ENCODE measurements at places on chromosomes 4 and X.

DNA sequence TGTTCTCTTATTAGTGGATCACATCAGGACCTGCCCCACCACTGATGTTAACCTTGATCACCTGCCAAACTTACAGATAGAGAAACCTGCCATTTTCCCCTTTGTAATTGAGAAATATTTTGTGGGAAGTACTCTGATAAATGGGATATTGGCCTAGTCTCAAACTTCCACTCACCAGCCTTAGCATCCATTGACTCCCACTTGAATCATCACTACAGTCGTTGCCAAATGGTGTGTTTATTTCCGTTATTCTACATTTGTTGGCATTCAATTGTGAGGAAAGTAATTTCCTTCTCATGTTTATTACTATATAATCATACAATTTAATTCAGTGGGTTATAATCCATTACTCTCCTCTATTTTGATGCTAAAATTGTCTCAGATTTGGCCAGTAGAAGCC lies 156.4 kb upstream of the CXCL13 start:
- DNase-seq = no peak

GRCh38 chr4:116880625-116881024 lies 204.8 kb downstream of the TRAM1L1 start:
- DNase-seq = no peak

DNA sequence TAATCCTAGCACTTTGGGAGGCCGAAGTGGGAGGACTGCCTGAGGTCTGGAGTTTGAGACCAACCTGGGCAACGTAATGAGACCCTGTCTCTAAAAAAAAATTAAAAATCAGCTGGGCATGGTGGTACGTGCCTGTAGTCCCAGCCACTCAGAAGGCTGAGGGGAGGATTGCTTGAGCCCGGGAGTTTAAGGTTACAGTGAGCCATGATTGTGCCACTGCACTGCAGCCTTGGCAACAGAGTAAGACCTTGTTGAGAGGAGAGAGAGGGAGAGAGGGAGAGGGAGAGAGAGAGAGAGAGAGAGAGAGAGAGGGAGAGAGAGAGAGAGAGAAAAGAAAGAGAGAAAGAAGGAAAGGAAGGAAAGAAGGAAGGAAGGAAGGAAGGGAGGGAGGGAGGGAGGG lies 144.9 kb downstream of the RASL11B start:
- no peak for DNase-seq

DNA sequence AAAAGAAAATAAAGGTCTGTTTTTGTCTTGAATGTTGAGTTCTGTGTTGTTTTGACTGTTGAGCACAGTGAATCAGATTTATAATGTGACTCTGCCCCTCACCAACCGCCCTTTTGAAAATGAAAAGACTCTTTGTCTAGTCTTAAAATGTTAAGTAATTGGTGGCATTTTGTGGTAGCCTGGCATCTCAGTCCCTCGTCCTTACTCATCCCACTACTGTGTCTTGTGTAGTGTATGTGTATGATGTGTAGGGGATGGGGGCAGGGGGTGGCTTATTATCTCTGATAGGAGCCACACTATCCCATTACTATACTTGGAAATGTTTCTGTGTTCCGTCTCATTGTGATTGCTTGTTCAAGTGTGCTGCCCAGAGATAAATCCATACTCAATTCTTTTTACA lies 12.2 kb downstream of the KLHL34 start:
- DNase-seq = no peak

GRCh38 chr4:172822331-172822730 lies 346.3 kb upstream of the GALNT7 start:
- no peak for DNase-seq

DNA sequence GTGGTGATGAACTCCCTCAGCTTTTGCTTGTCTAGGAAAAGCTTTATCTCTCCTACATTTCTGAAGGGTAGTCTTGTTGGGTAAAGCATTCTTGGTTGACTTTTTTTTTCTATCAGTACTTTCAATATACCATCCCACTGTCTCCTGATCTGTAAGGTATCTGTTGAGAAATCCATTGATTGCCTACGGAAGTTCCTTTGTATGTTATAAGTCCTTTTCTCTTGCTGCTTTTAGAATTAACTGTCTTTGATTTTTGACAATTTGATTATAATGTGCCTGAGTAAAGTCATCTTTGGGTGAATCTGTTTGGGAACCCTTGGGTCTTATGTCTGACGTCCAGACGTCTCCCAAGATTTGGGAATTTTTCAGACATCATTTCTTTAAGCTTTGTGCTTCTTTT lies 30.8 kb downstream of the SCLT1 start:
- DNase-seq = no peak

DNA sequence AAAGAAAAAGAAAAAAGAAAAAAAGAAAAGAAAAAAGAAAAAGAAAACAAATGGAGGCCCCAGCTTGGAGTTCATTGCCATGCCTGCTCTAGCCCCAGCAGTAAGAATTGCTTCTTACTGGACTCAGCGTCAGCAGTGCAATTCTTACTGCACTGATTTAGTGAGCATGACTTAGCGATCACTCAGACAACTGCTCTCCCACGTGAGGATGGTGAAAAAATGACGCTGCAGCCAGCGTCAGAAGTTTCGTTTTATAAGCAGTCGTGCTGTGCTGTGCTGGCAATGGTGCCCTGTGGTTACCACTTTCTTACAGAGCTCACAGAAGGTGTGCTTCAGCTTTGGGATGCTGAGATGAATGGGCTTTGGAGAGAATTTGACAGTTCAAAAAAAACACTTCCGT lies 68.3 kb upstream of the DDX3X start:
- peak; percentile 82 for DNase-seq

DNA sequence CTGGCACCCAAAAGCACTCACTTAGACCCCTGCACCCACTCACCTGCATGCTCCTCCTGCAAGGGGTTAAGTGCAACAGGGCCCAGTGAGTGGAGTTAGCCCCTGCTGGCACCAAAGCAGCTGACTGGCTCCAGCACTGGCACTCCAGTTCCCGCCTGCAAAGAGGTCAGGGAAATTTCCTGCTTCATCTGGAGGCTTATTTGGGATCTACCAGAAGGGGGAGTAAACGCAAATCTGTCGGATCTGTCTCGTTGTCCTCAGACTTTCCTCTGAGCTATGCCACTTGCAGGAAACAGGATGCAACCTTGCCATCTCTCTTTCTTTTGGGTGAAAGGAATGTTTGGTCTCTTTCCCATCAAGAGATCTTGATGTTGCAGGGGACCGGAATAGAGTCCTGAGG lies 435.6 kb downstream of the PCDH10 start:
- DNase-seq = no peak

DNA sequence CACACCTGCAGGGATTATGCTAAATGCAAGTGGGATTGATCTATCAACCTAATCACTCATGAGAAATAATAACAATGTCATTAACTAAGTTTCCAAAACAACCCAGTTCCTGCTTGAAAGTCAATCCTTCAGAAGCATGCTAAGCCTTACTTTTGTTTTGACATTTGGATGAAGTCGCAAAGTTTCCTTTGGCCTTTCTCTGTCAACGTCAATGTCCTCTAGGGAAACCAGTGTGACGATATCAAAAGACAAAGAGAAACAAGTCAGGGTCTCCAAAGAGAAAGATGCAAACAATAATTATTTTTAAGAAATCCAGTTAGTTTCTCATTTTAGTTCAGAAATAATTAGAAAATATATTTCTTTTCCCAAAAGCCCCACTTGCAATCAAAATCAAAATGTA lies 86.7 kb upstream of the SRD5A3 start:
- DNase-seq = no peak

GRCh38 chr4:122633211-122633610 lies 12.3 kb upstream of the IL21 start:
- no peak for DNase-seq

DNA sequence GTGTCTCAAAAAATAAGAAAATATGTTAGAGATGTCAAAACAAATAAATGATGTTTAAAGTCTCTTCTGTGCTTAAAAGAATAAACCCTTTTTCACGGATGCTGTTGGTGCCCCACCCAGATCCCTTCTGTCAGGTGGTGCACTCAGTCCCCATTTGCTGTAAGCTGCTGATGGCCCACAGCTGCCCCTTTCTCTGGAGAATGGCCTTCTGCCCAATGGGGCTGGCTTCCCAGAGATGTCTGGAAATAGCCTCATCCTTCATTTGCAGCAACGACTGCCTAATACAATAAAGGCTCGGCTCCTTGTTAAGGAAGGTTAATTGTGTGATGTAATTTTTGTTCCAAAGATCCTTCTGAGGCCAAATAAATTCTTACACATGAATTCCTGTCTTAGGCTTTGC lies 31.8 kb downstream of the ETNPPL start:
- no peak for DNase-seq

- no peak for DNase-seq
Observed at GRCh38 chr4:8221476-8221875, 22.4 kb downstream of the SH3TC1 start.

- peak; percentile 95 for DNase-seq
Observed at GRCh38 chrX:48597353-48598264, at the start of gene WDR13. Gene WDR13, plus strand, starts transcription at chrX:48597492. Its CDS starts 505 bp downstream, at chrX:48597997.

Data from activated effector memory CD4-positive, alpha-beta T cell treated with anti-CD3 and anti-CD28 coated beads, Interleukin-2, amount 50 U/mL, for 16 hours (primary cell).